ENCODE measurements at places on chromosomes 16 and 17. TPM values are rescaled to one million over a fixed set of nuclear protein-coding genes. Genes with fewer than 3 reads are reported as not detected.

SPNS3 gene
- total RNA-seq: not detected

- no peak for DNase-seq
Measured at GRCh38 chr16:84324434-84325262, 30.0 kb downstream of the WFDC1 start.

DNA sequence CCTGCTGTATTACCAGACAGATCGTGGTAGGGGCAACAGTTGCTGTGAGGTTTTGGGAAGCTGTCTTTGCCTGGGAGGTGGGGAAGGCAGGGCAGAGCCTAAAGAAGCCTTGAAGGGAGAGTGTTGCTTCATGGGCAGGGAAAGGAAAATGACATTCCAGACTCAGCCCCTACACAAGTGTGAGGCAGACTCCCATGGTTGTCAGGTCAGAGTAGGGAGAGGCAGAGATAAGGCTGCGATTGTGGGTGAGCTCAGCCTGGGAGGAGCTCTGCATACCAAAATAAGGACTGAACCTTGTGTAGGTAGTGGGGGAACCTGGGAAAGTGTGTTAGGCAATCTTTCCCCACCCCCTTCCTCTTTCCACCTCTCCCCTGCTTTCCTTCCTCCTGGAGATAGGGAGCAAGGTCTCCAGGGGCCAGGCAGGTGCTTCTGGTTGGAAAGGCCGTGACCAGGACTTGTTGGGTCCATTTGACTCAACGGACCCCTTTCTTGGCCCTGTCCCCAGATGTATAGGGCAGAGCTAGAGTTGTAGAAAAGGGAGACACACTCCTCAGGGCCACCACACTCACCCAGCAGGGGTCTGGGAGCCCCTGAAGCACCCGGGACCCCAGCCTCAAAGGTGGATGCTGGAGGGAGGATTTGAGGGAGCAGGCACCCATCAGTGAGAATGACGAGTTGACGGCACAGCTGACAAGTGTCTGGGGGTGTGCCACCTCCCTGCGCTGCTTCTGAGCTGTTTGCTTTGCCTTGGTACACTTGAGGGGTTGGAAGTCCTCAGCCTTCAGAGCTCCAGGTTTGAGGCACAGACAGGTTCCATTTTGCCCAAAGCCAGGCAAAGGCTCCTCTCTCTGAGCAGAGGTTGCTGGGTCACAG is 18.5 kb upstream of the TOB1 start:
- peak; percentile 55 for DNase-seq

DNA sequence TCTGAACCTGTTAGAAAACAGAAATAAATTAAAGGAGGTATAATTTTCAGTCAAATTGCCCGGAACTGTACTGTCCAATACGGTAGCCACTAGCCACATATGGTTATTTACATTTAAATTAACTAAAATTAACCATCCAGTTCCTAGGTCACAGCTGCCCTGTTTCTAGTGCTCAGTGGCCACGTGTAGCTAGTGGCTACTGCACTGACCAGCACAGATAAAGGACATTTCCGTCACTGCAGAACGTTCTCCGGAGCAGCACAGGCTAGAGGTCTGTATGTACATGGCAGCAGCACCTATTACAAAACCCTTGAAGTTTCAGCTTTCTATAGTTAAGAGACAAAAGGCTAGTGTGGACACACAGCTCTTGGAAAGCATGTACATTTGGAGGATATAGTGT is 33.7 kb downstream of the CPSF4L start:
- DNase-seq: no peak

GRCh38 chr16:11550791-11551498 is 35.8 kb downstream of the LITAF start:
- no peak for DNase-seq
